ENCODE measurements at places on chromosomes 13 and 19.

GRCh38 chr13:112062571-112063570 lies 4.1 kb upstream of the SOX1 start:
- DNase-seq, result no peak

- DNase-seq, result no peak
These were observed 36.4 kb downstream of the SUGP2 start for GRCh38 chr19:18996796-18997394.

DNA sequence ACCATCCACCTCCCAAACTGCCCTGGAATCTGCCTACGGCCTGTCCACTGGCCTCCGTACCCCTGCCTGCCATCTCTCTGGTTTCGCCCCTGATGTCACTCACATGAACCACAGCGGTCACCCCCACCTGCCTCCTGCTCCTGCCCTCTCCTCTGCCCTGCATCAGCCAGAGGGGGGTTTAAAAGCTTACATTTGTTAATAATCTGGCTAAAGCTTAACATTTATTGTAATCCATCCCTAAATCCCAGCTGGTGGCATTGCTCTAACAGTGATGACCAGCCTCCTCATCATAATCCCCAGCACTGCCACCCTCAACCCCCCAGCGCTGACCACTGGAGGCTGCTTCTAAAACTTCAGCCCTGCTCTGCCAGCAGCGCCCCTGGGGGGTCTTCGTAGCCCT lies 38.9 kb downstream of the DNM2 start:
- no peak for DNase-seq

- DNase-seq, result no peak
These were observed 1364.9 kb upstream of the MIR17HG start for GRCh38 chr13:89982407-89983095.

GRCh38 chr19:4052114-4052992 lies 14.3 kb downstream of the ZBTB7A start:
- no peak for DNase-seq

DNA sequence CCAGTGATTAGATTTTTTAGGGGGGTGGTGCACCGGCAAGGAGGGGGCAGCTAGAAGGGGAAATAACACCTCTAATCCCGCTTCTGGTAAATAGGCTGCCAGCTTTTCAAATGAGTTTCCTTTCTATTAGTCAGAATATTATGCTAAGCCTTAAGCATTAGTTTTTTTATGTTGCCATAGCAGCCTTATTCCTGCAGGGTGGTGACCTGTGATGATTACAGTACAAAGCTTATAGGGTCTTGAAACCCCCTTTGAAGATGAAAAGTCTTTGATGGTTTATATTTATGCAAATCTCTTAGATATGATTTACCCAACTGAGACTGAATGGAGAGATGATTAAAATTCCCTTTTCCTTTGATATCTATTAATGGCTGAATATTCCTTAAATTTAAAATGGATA lies 109.8 kb downstream of the ZIC5 start:
- DNase-seq, result no peak

DNA sequence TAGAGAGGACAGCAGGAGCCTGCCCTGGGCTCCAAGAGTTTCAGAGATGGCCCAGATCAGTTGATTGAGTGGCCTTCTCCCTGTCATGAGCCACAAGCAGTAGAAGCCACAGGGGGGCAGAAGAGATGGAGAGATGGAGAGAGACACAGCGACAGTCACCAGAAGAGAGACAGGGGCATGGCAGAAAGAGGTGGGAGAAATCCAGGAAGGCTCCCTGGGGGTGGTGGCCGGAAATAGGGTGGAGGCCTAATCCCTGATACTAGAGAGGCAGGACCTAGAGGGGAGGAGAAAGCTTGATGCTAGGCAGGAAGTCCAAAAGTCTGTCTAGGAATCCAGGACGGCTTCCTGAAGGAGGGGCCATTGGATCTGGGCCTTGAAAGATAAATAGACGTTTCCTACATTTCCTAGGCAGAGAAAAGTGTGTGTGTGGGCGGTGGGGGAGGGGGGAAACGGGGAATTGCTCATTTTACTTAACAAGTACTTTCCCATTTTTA lies 9.6 kb upstream of the TPM4 start:
- no peak for DNase-seq
